ENCODE measurements at places on chromosomes 2 and 18.

DNA sequence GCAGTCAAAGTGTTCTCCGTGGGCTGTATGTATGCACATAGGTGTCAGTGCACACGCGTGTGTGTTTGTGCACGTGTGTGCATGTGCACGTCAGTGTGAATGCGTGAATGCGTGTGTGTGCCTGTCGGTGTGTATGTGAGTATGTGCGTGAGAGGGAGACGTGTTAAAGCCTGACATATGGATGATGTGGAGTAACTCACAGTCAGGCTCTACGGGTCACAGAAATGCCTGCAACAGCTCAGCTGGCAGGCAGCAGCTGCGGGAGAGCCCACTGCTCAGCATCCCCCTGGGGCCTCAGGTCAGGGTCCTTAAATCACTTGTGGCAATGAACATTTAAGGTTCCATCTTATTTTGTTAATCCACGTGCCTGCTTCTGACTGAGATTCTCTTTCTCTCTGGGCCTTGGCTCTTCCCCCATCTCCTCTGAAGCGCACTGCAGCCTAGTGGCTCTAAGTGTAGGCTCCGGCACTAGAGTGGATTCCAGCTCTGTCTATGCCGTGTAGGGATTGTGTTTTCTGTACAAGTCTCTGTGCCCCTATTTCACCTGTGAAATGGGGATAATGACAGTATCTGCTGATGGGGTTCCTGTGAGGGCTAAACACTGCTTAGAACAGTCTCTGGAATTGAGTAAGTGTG is 63.0 kb downstream of the DYSF start:
- no peak for DNase-seq

- no peak for DNase-seq
Observed at GRCh38 chr2:237296756-237297155, 117.2 kb downstream of the COL6A3 start.

- DNase-seq: no peak
Observed at GRCh38 chr2:28175028-28175427, 217.6 kb upstream of the FOSL2 start.

- no peak for DNase-seq
Observed at GRCh38 chr2:230520875-230521155, 104.8 kb downstream of the SP100 start.

GRCh38 chr2:219709331-219709761 is 81.9 kb downstream of the SLC4A3 start:
- no peak for DNase-seq

- no peak for DNase-seq
Observed at GRCh38 chr2:232908695-232909094, 38.6 kb downstream of the SNORC start.

DNA sequence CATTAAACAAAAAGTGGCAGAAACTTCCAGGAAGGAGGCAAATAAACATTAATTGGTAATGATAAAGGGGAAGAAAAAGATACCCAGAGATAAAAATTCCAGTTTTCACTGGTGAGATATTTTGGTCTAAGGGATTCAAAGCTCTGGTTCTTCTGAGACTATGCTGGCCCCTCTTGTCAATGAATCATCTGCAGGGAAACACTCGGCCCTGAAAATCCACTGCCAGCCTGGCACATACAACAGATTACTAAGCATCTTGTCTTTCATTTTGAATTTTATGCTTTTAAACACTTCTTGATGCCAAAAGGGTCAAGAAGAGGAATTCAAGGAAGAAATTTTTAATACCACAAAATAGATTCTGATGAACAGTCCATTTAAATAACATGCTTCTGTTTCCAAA is 1603.8 kb upstream of the ZEB2 start:
- no peak for DNase-seq

DNA sequence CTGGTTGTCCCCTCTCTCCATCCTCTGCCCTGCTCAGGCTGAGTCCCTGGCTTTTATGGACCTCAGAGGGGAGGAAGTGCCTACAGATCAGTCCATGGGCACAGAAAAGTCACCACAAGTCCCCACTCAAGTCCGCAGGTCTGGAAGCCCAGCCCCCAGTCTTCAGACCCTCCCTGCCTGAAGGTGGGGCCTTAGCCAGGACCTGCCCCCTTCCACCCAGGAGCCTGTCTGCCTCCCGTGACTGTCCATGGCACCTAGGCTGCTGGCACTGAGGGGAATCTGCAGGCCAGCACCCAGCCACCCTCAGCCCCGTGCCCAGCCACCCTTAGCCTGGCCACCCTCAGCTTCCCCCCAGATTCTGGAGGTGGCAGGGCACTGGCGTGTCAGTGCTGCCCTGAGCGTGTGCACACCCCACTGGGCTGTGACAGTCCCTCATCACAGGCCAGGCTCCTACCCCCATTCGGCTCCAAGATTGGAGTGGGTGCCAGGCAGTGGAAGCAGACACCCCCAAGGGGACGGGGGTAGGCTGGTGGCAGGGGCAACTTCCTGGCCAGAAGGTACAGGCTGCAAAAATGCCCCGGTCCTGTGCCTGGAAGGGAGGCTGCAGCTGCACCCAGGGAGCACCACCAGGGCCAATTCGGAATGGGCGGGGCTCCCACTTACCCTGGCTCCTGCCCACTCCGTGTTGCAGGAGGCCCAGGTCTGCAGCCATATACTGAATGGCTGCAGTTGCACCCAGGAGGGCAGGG is 154.7 kb upstream of the RMP24 start:
- no peak for DNase-seq

DNA sequence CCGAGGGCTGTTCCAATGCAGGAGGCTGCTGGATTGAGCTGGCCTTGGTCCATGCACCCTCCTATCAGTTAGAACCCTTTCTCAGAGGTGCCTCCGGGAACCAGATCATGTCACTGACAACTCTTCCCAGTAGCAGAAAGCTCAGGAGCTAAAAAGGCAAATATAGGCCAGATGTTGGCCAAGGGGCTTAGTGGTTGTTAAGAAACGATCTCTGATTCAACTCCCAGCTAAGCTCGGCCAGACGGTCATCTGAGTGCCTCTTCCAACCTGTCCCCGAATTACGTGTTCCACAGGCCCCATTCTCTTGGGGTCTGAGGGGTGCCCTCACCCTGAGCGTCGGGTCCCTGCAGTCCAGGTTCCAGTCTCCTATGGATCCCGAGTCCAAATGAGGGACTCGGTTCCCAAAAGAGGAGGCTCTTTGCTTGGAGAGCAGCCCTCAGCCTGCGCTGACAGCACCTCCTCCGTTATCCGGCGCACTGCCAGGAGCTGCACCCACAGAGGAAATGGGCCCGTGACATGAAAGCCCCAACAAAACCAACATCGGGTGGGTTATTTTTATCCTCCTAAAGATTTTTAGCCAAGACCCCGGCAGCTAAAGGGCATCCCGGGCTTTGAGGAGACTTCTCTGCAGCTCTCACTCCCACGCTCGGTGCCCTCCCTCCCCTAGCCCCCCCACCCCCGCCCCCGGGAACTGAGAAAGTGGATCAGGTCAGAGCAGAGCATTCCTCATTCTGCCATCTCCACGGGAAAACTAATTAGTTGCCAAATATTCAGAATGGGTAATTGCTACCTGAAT is 106.6 kb upstream of the ID2 start:
- no peak for DNase-seq

GRCh38 chr2:144083211-144083610 is 436.7 kb downstream of the ZEB2 start:
- DNase-seq: no peak

DNA sequence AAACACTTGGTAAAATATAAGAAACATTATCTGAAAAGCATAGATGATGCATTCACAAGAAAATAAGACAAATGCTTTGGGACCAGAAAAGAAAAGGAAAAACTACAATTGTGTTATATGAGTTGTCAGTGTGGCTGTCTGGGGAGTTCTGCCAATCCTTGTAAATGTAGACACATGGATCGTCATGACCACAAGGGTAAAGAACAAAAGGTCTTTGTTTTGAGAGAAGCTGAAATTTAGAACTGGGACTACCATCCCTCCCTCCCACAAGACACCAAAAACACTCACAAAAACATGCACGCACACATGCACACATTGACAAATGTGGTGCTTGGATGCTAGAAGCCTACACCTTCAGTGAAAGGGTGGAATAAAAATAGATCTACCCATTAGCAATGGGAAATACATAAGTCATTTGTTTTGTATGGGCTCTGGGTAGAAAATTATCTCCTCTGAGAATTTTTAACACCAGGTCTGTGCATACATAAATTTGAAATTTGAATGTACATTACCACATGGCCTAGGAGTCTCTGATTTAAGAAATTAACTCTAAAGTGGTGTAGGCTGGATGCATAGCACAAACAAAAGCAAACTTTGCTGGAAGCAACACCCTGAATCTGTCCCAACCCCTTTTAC is 266.2 kb upstream of the SLC39A10 start:
- no peak for DNase-seq

- no peak for DNase-seq
Observed at GRCh38 chr2:47658646-47659320, 124.2 kb upstream of the MSH6 start.

- DNase-seq: no peak
Observed at GRCh38 chr18:80163183-80163582, 54.1 kb downstream of the ADNP2 start.

- no peak for DNase-seq
Observed at GRCh38 chr2:155574941-155575340, 757.6 kb downstream of the NR4A2 start.

GRCh38 chr2:110116033-110116710 is 550 bp upstream of the MALL start:
- no peak for DNase-seq

- no peak for DNase-seq
Observed at GRCh38 chr18:61948846-61949438, 56.1 kb upstream of the RNF152 start.

DNA sequence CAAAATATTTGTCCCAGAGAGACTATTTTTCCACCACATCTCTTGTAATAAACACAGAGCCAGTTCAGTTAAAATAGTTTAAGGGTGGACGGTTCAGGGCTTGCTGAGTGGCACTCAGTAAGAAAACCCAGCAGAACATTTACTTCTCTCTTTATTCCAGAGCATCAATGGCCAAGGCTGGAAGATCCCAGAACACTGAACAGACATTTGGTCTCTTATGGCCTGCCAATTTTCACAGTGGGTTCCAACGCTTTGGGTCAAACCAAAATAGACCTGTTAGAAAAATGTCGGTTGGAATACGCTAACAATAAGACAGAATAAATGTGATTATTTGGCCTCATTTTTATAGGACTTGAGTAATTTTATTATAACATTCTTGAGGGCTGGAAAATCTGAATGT is 580.3 kb upstream of the TMEFF2 start:
- no peak for DNase-seq

GRCh38 chr2:175103191-175103590 is 64.8 kb downstream of the ATF2 start:
- no peak for DNase-seq

GRCh38 chr18:74806073-74806472 is 208.4 kb downstream of the ZNF407 start:
- DNase-seq: no peak

DNA sequence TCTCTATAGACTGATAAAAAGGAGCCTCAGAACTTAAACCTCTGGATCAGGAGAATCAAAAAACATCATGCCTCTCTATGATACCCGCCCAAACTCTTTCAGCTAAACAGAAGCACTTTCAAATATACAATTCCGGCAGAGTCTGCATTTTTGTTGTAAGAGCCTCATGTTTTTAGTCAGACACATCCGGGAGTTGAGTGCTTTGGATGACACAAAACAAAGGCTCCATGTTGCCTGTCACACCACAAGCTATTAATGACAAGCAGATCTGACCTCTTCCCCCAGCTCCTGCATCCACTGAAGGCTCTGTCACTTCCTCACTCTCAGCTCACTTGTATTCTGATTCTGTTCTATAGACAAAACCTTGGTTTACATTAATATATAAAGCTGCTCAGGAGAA is 33.2 kb downstream of the SLC38A11 start:
- DNase-seq: no peak

- DNase-seq: no peak
Observed at GRCh38 chr2:49123600-49123999, 30.7 kb downstream of the FSHR start.

- DNase-seq: peak; percentile 76
Observed at GRCh38 chr2:30239308-30239985, 8.1 kb downstream of the LBH start.

DNA sequence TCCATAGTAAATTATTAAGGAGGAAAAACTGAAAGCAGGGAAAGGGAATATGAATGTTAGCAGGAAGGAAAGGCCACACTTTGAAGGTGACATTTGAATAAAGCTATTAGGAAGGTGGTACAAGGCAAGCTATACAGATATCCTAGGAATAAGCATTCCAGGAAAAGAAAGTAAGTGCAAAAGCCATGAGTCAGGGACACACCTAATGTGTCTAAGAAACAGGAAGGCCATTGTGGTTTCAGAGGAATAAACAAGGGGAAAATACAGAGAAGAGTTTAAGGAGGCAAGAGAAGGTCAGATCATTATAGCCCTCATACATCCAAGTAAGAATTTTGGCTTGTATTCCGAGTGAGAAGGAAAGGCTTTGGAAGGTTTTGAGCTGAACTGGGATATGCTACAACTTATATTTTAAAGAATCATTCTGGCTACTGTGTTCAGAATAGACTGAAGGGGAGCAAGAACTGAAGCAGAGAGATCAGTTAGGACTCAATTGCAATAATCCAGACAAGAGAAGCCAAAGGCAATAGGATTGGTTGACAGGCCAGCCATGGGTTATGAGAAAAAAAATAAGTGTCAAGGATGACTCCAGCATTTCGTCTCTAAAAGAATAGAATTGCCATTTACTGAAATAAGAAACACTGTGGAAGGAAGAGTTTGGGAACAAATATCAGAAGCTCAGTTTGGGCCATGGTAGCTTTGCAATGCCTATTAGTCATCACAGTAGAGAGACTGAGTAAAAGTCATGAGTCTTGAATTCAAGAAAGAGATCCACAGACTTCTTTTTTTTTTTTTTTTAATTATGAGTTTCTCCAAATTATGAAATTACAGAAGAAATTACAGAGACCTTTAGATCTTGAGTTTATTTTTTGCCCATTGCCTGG is 11.3 kb downstream of the RAD51AP2 start:
- DNase-seq: no peak

- no peak for DNase-seq
Observed at GRCh38 chr2:20057268-20057667, 5.8 kb upstream of the LAPTM4A start.

DNA sequence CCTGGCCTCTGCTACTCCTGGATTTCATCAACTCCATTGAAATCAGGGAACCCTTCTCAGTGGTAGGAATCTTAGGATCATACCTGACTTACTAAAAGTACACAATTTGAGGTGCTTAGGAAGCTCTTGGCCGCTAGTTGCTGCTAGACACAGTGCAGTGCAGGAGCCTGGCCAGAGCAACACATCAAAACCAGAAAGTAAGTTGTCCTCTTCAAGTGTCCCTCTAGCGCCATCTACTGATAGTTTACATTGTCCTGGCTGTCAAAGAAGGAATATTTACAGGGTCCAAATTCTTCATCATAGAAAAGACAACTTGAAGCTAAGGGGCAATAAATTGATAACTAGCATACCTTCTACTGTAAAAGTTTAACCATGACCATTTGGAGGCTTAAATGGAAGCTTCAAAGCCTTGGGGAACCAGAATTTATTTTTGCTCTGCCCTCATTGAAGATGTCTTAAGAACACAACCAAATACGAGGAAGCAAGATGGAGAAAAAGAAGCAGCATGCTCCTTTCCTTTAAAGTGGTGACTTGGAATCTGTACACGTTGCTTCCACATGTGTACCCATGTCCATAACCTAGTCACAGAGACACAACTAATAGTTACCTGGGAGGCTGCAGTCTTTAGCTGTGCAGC is 889.1 kb upstream of the GCFC2 start:
- no peak for DNase-seq

Measured in left ventricle myocardium inferior (tissue), 1 donor.